ENCODE measurements at places on chromosomes 12 and 14.

- no peak for DNase-seq
Measured at GRCh38 chr12:98743362-98743953, 98.4 kb downstream of the APAF1 start.

- DNase-seq = no peak
Measured at GRCh38 chr14:51750542-51750941, 98.8 kb downstream of the FRMD6 start.

- no peak for DNase-seq
Measured at GRCh38 chr14:21226467-21226866, 42.8 kb downstream of the HNRNPC start.

- DNase-seq = no peak
Measured at GRCh38 chr12:16165506-16165905, 112.0 kb downstream of the SLC15A5 start.

DNA sequence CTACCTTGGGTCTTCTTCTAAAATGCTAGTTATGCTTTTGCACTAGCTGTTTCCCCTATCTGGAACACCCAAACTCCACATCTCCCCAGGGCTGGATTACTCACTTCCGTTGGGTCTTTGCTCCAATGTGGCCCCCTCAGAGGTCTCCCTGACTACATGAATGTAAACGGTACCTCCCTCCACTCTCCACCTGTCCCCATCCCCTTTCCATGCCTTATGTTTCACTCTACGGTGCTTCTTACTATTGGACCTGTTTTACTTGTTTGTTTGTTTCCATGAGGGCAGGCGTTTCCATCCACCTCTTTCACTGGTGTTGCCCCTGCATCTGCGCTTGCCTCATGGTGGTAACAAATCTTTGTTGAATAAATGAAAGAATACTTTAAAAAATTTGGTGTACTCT is 256.4 kb downstream of the SNAPC1 start:
- no peak for DNase-seq

DNA sequence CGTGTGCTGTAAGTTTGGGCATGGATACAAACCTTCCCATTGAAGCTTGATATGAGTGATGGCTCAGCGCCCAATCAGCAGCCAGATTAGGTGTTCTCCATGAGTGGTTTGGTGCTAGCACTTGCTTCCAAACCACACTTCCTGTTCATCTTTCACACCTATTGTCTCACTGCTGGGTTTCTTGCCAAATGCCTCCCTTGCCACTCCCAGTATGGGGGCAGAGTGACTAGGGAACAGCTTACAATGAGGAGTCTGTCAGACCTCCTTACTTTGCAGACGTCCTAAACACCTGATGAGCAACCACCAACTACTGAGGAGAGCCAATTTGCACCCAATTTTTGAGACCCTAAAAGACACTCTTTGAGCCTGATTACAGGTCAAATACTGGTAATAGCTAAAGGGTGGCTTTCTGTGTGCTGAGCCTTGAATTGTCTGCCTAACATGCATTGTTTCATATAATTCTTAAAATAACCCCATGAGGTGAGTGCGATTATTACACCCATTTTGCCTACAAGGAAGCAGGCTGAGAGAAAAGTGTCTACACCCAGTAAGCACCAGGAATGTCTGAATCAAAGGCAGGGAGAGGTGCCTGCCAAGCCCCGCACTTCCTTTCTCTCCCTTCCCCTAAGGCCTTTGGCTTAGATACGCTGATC is 48.4 kb upstream of the FOS start:
- peak; percentile 8 for DNase-seq

DNA sequence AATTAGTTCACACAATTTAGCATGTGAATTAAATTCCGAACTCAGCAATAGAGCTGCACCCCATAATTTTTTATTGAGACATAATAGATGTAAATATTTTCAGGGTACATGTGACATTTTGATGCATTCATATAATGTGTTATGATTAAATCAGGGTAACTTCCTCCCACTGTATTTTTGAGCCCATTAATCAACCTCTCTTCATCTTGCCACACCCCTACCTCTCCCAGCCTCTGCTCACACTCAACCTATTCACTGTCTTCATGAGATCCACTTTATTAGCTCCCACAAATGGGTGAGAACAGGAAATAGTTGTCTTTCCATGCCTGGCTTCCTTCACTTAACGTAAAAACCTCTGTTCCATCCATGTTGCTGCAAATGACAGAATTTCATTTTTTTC is 14.7 kb downstream of the IL26 start:
- DNase-seq = no peak

DNA sequence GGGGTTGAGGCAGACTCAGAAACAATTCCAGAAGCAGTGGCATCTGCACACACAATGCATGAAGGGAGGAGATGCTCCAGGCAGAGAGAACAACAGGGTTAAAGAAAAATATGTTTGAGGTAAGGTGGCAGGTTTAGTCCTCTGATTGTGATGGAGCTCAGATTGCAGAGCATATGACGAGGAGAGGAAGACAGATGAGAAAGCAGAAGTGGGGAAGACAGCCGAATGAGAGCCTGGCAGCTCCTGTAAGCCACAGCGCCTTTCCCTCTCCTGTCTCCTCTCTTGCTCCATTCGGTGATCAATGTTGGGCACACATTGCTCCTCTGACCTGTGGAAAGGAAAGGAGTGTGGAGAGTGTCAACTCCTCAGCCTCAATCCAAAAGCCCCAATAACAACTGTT is 372.2 kb downstream of the GXYLT1 start:
- no peak for DNase-seq

DNA sequence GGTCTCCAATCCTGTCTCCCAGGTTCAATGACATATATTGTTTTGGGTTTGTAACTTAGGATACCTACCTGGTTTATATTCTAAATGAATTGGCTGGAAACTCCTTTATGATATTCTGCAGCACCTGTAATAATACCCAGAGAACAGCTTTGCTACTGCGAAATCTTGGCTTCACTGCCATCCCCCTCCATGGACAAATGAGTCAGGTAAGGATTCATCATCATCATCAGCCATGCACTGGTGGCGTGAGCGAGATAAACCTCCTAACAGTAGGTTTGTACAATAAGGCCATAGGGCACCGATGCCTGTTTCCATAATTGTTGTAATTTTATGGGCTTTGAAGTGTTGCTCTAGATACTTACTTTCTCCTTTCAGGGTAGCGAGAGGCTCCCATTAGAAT is 10.7 kb downstream of the DDX47 start:
- DNase-seq = no peak
